ENCODE measurements at places on chromosomes 4 and X.

DNA sequence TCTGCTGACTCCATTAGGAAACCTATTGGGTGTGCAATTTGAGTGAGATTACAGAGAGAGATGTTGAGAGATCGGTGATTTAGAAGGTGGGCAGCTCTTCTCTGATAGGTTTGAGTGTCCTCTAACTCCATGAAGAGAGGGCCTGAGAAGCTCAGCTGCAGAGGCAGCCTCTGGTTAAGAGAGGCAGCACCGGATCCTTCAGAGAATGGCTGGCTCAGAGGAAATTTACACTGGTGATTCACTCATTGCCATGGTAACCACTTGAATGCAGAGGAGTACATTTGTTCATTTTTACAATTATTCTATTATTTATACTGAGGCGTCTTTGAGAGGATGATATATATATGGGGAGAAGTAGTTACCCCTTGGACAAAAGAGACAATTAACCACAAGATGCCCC, 171.7 kb downstream of the PDGFRA start:
- no peak for DNase-seq

- no peak for DNase-seq
These were observed 358.7 kb upstream of the CTSO start for GRCh38 chr4:156312261-156312847.

DNA sequence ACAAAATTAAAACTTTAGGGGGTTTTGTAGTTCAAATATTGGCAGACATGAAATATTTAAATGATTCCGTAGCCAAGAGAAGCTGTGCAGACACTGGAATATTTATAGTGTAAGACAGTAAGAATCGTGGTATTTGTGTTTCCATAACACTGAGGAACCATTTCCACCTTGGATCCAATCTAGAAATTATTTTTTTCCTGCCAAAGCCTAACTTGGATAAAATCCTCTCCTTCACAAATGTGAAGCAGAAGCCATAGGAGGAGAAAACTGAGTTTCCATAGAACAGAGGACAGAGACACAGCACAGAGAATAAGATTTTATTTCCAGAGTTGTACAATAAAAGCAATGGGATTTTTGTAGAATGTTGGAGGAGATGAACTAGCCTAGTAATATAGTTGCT, 19.9 kb upstream of the SRPX start:
- no peak for DNase-seq

DNA sequence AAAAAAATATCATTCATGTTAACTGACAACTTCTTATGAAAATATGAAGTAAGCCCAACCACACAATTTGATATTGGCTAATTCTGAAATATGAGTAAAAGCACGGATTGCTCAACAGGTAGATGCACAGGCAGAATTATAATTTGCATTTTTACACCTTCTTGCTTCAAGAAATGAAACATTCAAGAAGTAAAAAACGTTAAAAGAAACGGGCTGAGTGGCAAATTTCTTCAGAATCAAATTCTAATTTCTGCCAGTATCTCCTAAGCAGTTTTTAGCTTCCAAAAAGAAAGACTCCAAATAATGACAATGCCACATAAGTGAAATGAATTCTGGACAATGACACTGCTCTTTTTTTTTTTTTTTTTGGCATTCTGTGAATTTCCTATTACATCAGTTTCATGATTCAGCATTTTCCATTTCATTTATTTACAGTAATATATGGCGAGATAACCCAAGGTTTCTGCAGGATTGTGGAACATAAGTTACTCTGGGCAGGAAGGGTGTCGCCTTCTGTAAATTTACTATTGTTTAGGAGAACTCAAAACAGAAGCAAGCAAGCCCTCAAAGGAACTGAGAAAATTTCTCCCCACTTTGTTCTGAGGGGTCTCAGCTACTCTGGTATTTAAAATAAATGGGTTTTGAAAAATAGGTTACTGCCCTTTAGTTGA, 1.4 kb downstream of the SEL1L3 start:
- DNase-seq, result no peak

DNA sequence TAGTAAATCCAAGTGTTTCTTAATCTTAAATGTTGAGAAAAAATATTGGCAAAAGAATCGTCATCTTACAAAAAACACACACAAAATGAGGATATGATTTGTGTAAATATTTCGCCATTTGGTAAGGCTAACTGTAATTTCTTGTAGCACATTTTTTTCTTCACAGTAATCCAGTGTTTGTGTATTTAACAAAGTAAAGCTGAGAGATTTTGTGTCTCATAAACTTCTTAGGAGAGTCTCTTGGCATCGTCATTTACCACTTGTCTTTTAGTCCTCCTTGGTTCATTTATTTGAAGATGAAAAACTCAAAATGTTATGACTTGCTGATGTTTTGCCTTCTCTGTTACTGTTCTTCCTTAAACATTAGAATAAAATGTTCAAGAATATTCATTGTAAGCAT, 326.7 kb upstream of the PITX2 start:
- no peak for DNase-seq

- DNase-seq, result no peak
These were observed 159.9 kb downstream of the LDB2 start for GRCh38 chr4:16738558-16738957.

GRCh38 chr4:79588679-79589078, 180.7 kb upstream of the GK2 start:
- no peak for DNase-seq

DNA sequence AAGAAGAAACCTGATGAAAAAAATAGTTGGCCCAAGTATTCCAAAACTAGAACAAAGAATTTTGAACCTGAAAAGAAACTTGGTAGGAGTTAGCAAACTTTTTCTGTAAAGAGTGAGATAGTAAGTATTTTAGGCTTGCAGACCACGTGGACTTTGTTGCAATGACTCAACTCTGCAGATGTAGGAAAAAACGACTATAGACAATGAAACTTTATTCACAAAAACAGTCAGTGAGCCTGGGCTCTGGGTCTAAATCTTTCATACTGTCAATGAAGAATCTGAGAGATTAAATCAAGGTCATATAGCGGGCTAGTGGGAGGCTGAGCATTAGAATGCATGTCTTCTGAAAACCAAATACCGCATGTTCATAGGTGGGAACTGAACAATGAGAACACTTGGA, 23.0 kb downstream of the SH3D19 start:
- no peak for DNase-seq
